Stimulated activated CD4-positive, alpha-beta T cell treated with anti-CD3 and anti-CD28 coated beads, Interleukin-1b, Interleukin-23, amount 100 ng/mL, for 1 hour (primary cell): ENCODE measurements at places on chromosomes 5 and 9.

GRCh38 chr5:126647071-126647470 lies 46.3 kb downstream of the PHAX start:
- DNase-seq, result no peak

GRCh38 chr5:2471152-2471879 lies 280.2 kb downstream of the IRX2 start:
- DNase-seq, result no peak

DNA sequence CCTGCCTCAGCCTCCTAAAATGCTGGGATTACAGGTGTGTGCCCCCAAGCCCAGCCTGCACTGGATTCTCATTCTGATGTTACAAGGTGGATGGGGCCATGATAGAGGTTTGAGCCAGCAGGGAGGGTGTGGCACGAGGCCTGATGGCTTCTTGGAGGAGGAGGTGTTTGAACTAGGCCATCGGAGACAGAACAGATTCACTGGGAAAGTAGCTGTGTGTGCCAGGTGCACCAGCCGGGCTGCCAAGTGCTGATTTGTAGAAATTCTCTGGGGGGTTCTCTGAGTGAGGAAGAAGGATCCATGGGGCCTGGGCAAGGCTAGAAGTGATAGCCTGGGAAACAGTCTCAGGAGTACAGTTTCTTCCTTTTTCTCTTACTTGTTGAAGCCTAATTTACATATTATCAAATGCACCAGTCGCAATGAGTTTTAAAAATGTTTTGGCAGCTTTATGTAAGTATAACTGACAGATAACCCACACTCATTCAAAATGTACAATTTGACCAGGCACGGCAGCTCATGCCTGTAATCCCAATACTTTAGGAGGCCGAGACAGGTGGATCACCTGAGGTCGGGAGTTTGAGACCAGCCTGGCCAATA lies 31.1 kb upstream of the STXBP1 start:
- DNase-seq, result no peak

DNA sequence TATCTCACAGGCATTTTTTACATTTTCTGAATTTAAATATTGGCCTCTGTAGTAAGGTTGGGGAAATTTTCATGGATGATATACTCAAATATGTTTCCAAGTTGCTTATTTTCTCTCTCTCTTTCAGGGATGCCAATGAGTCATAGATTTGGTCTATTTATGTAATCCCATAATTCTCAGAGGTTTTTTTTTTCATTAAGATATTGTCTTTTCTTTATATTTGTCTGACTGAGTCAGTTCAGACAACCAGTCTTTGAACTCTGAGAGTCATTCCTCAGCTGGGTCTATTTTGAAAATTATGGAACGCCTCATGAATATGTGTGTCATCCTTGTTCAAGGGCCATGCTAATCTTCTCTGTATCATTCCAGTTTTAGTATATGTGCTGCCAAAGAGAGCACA lies 223.2 kb downstream of the PCSK1 start:
- DNase-seq, result no peak

DNA sequence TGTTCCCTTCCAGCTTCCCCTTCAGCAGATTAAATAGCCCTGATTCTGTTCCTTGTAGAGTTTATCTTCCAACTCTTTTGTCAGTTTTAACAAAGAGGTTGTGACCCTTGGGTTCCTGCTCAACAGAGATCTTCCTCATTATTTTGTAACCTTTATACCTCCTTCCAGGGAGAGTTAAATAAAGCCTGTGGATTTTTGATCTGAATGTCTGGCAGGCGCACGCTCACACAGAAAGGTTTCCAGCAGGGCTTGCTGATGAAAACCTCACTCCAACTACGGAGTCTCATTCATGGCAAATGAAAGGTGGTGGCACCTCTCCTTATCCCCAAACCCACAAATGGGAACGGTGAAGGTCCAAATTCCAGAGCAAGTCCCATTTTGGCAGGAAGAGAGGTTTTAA lies 129.0 kb downstream of the SREK1 start:
- no peak for DNase-seq

GRCh38 chr5:58369513-58370190 lies 90.2 kb downstream of the PLK2 start:
- no peak for DNase-seq

DNA sequence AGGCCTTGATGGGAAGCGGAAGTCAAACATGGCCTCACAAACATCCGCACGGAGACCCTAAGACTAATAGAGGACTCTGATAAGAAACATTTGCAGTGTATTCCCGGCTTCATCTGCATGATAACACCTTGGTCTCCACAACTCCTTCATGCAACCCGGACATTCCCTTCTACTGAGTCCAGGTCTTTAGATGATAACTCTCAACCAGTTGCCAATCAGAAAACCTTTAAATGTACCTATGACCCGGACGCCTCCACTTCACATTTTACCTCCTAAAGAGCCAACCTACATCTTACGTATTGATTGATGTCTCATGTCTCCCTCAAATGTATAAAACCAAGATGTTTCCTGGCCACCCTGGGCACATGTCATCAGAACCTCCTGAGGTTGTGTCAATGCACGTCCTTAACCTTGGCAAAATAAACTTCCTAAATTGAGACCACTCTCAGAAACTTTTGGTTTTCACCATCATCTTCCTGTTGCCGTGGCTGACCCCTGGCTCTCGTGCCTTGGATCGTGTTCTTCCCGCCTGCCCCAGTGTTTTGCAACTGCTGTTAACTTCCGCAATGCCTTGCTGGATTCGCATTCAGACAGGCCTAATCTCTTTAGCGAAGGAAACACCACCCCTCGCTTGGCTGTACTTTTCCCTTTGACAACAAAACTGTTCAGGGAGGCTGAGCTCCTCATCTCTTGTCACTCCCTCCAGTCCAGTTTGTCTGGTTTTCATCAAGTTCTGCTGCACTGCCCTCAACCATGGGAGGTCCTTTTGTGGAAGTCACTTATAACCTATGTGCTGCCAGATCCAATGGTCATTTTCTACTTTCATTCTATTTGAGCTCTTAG lies 1.1 kb upstream of the DAP start:
- no peak for DNase-seq

DNA sequence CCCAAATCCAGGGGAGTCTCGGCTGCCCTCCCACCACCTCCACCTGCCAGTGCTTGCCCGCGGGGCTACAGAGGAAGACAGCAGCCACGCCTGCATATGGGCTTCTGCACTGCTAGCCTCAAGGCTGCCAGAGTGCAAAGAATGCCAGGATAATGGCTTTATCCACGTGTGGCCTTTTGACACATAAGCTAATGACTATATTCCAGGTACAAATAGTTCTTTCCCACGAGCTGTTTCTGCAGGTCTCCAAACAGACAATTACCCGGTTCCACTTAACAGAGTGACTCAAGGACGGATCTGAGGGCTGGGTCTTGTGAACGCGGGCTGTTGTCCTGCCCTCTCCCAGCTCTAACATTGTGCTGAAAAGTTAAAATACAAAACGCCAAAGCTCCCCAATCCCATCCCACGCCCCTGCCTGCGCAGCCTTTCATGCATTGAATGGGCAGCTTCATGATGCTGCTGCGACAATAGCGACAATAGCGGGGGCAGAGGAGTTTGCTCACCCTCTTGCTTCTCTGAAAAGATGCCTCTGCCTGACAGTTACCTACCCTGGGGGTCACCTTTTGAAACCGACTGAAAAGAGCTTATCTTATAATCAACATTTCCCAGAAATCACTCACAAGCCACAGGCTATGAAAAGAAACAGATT lies 39.1 kb upstream of the MSH3 start:
- DNase-seq, result no peak

DNA sequence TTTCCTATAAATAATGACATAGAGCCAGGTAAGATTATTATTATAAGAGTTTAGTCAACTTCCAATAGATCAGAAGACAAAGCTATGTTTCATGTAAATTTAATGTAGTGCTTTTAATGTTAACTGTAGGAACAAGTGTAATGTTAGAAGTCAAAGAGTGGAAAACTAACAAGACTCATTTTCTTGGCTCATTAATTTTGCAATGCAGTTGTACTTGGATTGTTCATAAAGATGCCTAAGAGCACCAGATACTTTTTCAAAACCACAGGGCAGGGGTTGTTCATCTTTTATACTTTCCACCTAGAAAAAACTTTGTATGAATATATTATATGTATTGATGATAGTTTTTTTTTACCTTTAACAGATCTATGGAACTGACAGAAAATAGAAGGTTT lies 1705.3 kb upstream of the CDH9 start:
- DNase-seq, result no peak

DNA sequence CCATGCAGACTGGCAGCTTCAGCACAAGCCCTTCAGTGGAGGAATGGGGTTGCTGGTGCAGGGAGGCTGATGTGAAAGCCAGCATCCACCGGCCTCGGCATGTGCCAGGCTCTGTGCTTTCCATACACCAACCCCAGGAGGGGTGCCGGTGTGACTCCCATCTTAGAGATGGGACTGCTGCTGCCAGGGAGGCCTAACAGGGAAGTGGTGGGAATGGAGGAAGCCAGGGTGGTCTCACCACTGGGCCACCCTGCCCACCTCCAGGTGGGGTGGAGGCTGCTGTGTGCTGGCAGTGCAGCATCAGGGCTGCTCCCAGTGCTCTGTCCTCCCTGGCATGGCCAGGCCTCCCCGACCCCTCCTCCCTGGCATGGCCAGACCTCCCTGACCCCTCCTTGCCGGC lies 32.8 kb upstream of the PITX1 start:
- no peak for DNase-seq

DNA sequence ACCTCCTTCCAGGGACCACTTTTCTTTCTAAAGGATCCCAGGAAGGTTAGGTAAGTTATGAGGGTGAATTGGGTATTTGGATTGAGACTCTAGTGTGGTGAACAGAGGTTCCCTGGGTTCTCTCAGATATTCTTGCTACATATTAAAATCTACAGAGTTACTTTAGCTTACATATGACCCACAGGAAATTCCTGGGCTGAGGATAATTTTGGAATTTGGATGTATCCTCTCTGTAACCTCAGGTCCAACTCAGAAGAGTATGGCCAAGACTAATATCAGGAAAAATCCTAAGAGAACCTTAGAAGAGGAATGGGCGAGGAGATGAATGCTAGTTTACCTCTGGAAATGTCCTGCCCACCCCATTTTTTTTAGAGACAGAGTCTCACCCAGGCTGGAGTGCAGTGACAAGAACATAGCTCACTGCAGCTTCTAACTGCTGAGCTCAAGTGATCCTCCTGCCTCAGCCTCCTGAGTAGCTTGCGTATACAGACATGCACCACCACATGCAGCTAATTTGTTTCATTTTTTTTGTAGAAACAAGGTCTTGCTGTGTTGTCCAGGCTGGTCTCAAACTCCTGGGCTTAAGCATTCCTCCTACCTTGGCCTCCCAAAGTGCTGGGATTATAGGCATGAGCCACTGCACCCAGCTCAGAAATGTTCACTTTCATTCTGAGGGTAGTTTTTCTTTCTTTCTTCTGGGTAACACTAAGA lies 196.4 kb downstream of the ARHGEF28 start:
- no peak for DNase-seq

DNA sequence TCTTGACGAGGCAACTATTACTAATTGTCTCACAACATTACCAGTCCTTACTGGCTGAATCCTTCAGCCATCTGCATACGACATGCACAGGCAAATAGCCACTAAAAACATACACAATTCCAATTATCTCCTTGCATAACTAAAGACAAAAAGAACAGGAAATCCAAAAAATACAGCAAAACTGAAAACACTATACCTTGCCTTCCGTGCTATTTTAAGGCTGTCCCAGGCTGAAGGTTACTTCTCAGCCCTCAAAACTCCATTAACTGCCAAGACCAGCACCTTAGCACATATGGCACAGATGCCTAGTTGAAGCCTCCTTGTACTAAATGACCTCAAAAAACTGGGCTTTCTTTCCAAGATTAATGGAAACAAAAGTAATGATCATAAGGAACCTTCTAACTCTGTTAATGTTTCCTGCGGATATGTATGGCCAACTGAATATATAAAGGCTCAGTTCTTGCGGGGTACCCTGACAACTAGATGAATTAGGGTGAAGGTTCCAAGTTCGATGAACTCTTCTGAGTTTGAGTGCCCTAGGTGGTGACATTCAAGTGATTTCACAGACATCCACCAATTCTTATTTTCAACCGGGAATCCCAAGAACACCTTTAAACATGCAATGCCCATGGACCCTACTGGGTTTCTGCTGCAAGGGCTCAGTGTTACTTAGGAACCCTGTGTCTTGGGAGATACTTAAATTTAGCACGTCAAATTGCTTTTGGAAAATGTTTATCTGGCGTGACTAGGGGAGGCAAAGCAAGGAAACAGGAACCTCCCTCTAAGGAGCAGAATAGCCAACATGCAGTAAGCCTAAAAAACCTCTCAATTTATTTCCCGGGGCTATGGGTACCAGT lies 455.3 kb downstream of the RAB3C start:
- DNase-seq, result no peak

DNA sequence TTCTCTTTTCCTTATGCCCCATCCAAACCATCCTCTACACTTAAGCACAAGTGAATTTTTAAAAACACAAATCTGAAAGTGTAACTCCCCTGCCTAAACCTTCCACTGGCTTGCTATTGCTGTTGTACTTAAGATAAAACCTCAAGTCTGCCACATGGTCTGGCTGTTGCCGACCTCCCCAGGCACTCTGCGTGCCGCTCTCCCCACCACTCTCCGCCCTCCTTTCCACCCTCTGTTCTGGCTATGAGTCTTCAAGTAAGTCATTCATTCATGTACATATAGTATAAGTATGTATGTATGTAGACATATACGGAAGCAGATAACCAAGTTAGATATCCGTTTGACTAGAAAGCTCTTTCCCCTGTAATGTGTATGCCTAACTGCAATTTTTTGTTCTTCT lies 94.7 kb upstream of the ANKRD55 start:
- peak; percentile 30 for DNase-seq

- DNase-seq, result no peak
Measured at GRCh38 chr5:177003649-177004048, 2.9 kb downstream of the UIMC1 start.

- DNase-seq, result no peak
Measured at GRCh38 chr9:113653746-113654604, 190.4 kb downstream of the RGS3 start.

- DNase-seq, result no peak
Measured at GRCh38 chr5:40446910-40447309, 232.8 kb upstream of the PTGER4 start.

DNA sequence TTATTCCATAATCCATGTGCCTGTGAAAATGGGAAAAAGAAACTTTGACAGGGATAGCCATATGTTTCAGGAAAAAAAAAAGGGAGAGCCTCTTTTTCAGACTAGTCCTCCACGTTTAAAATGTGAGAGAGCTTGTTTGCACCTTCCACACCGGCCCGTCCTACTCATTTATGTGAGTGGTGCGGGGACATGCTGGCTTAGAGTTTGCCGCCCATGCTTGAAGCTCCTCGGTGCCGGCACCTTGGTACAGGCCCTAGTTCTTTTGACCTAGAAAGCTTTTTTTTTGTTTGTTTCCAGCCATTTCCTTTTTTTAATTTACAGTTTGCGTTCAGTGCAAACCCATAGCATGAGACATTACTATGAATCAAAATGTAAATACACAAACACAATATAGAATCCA lies 27.8 kb downstream of the PSAT1 start:
- DNase-seq, result no peak

- no peak for DNase-seq
Measured at GRCh38 chr5:101590384-101590783, 687.3 kb upstream of the ST8SIA4 start.

- no peak for DNase-seq
Measured at GRCh38 chr9:38390851-38391250, 1.7 kb upstream of the ALDH1B1 start.
